Pericardium fibroblast (primary cell): ENCODE measurements at places on chromosomes 12 and 14. TPM values are rescaled to one million over a fixed set of nuclear protein-coding genes. Genes with fewer than 3 reads are reported as not detected.

Gene SSPN
- total RNA-seq = 10.5 and 15.3 TPM in 2 replicates

Gene DPF3
- total RNA-seq = 0.23 and 0.26 TPM in 2 replicates

Gene TSPAN19
- total RNA-seq = not detected in 2 replicates

Gene PTGER2
- 3.2 and 9.4 TPM in 2 replicates for total RNA-seq

Gene ERO1A
- 50.3 and 51.7 TPM in 2 replicates for total RNA-seq

Gene KLRC1
- total RNA-seq = not detected in 2 replicates

Gene TAS2R14
- 2.1 and 6.3 TPM in 2 replicates for total RNA-seq

Gene MMP17
- total RNA-seq = 18.5 and 21.6 TPM in 2 replicates

Gene MAGOHB
- 10.0 and 28.9 TPM in 2 replicates for total RNA-seq

Gene RDH16
- not detected in 2 replicates for total RNA-seq

Gene EML5
- not detected in 2 replicates for total RNA-seq

Gene B3GNT4
- total RNA-seq = 0.70 TPM in 1 of 2 replicates, not detected in the other

Gene KRT83
- total RNA-seq = not detected in 2 replicates

Gene SLC8A3
- 0.77 TPM in 1 of 2 replicates, not detected in the other for total RNA-seq

Gene GALNT8
- total RNA-seq = 0.12 TPM in 1 of 2 replicates, not detected in the other

Gene GPHN
- 7.4 and 19.6 TPM in 2 replicates for total RNA-seq

Gene KICS2
- total RNA-seq = 5.8 and 6.4 TPM in 2 replicates

Gene TAS2R42
- not detected in 2 replicates for total RNA-seq

Gene SIRT4
- 0.35 and 2.0 TPM in 2 replicates for total RNA-seq

Gene PRB2
- not detected in 2 replicates for total RNA-seq

Gene SLC38A6
- 14.0 and 16.0 TPM in 2 replicates for total RNA-seq

Gene RNASE4
- total RNA-seq = 56.5 and 57.9 TPM in 2 replicates

Gene ZNF384
- total RNA-seq = 23.9 and 24.4 TPM in 2 replicates

Gene SMCO2
- not detected in 2 replicates for total RNA-seq

Gene LAG3
- total RNA-seq = 0.43 TPM in 1 of 2 replicates, not detected in the other

Gene NYNRIN
- total RNA-seq = 24.0 and 31.4 TPM in 2 replicates

Gene ALX1
- total RNA-seq = 0.12 and 6.1 TPM in 2 replicates

Gene METAP2
- 58.1 and 60.7 TPM in 2 replicates for total RNA-seq

Gene KCNA1
- not detected in 2 replicates for total RNA-seq

Gene CLEC2D
- 1.7 and 2.7 TPM in 2 replicates for total RNA-seq

Gene TNFAIP2
- total RNA-seq = 26.1 and 39.1 TPM in 2 replicates

Gene SYNE2
- total RNA-seq = 30.3 and 35.0 TPM in 2 replicates

Gene LRRK2
- total RNA-seq = 0.93 and 1.9 TPM in 2 replicates

Gene KRT82
- total RNA-seq = not detected in 2 replicates

Gene SLC25A21
- not detected in 2 replicates for total RNA-seq
